ENCODE measurements at places on chromosomes 4 and X.

- DNase-seq = no peak
These were observed 125.2 kb downstream of the COL25A1 start for GRCh38 chr4:109177096-109177810.

DNA sequence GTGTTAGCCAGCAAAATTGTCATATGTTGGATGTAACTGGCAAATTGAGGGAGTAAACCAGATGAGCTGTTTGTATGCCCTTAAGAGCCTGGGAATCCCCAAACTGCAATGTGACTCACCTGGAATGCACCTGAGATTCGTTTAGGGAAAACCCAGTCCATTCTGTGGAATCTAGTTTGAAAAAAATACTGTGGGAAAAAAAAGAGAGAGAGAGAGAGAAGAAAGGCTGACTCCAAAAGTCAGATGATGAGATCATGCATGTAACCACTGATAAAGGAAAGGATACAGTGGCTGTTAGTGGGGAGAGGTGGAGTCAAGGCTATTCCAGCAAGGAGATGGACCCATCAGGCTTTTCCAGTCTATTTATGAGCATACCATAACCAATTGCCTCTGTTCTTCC is 48.5 kb downstream of the SLC9A7 start:
- DNase-seq = no peak

DNA sequence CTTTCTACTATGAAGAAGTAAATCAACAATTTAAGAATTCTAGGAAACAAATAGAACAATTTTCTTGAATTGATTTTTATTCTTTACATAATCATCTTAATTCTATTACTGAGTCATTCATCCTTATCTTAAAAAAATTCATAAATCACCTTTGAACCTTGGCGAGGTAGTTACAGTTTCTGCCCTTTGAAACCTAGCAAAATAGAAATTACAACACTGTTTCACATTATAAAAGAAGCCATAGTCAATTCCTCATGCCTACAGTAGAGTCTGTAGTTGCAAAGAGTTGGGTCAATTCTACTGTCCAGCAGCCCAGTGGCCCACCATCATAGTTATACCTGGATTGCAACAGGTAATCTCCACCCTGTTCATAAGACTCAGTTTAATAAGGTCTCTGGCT is 7.3 kb downstream of the SMIM31 start:
- no peak for DNase-seq

- DNase-seq = no peak
These were observed 200.3 kb downstream of the PDGFC start for GRCh38 chr4:156771171-156771837.

- no peak for DNase-seq
These were observed 277.3 kb upstream of the TRPC5 start for GRCh38 chrX:112359906-112360305.

GRCh38 chr4:75561789-75562188 is 5.9 kb downstream of the ODAPH start:
- DNase-seq = no peak

GRCh38 chr4:81629366-81629765 is 157.7 kb upstream of the RASGEF1B start:
- no peak for DNase-seq

DNA sequence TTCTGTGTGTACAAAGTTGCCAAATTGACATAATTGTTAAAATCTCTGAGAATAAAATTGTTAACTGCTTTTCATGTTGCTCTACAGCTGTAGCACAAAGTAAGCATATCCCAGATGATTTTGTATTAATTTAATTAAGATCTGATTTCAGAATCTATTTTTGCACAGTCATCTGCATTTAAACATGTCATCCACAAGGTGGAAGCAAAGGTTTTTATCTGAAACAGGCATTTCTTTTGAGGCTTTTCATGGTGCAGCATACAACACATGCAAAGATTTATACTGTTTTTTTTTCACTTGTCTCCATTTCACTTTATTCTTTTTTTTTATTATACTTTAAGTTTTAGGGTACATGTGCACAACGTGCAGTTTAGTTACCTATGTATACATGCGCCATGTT is 51.2 kb downstream of the GC start:
- no peak for DNase-seq

DNA sequence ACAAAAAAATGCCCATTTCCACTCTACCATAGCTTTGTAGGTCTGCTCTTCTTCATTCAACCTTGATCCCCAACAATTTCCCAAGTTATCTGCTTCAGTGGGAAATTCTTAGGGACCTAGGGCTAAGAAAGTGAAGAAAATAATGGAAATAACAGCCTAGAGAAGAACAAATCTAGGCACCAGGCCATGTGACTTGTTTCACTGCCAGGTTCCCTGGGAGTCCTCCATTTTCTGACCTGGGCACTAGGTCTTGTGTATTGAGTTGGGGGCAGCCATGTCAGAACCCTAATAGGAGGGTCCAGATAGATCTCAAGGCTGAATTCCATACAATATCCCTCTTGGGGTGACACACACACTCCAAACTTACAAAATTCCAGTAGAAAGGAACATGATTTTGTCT is 194.6 kb upstream of the STK26 start:
- no peak for DNase-seq

GRCh38 chr4:16418814-16419213 is 192.5 kb upstream of the TAPT1 start:
- no peak for DNase-seq

- no peak for DNase-seq
These were observed 123.4 kb downstream of the NWD2 start for GRCh38 chr4:37367901-37368300.

DNA sequence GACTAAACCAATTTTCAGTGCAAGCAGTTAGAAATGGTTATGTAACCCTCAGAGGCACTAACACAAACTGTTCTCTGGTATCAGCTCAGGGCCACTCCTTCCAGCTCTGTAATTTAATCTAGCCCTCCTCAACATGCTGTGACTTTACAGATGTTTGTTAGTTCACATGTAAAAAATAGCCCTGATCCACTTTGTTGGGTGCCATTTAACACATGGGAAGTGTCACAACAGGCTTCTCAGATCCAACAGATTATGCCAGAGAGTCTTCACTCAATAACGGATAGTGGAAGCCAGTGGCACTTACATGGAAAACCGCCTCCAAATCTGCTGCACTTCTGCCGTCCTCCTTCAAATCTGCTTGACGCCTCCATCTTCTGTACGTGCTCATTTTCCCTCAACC is 51.6 kb downstream of the ATP8A1 start:
- no peak for DNase-seq

DNA sequence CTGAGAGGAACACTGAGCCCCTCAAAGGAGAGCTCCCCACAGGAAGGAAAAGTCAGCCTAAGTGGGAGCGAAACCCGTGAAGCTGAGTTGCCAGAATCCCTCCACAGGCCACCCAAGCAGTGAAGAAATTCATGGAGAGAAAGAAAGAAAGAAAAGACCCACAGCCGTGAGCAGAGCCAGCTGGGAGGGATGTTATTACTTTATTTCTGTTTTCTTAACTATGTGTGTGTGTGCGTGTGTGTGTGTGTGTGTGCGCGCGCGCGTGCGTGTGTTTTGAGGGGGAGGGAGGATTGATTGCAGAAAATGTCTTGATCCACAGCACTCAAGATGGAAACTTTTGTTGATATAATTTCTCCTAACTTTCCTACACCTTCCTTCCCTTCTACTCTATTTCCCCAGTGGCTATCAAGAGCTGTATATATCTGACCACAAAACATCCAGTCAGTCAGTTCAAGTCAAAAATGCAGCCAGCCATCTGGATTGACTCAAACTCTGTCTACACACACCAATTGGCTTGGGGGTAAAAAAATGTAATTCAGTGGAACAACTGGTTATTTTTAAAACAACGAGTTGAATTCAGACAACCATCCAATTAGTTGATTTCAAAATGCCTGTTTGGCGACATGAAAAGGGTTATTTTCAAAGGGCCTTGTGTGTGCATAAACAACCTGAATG is 13.8 kb upstream of the GPC3 start:
- no peak for DNase-seq

DNA sequence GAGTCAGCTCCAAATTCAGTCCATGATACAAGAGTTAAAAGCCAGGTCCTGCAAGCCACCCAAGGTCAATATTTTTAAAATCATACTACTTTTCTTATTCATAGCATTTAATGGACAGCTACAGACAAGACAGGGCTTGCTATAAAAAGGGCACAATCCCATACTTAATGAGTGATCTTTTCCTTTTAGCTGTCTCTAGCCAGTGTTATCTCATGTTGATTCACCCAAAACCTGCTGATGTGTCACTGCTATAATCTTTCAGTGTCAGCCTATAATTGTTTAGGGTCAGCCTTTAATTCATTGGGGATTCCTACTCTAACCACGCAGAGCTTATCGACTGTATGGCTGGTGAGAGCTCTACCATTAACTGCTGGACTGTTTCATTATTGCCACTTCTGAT is 51.2 kb upstream of the HCCS start:
- no peak for DNase-seq

GRCh38 chr4:123510221-123510620 is 113.6 kb downstream of the SPRY1 start:
- DNase-seq = no peak

DNA sequence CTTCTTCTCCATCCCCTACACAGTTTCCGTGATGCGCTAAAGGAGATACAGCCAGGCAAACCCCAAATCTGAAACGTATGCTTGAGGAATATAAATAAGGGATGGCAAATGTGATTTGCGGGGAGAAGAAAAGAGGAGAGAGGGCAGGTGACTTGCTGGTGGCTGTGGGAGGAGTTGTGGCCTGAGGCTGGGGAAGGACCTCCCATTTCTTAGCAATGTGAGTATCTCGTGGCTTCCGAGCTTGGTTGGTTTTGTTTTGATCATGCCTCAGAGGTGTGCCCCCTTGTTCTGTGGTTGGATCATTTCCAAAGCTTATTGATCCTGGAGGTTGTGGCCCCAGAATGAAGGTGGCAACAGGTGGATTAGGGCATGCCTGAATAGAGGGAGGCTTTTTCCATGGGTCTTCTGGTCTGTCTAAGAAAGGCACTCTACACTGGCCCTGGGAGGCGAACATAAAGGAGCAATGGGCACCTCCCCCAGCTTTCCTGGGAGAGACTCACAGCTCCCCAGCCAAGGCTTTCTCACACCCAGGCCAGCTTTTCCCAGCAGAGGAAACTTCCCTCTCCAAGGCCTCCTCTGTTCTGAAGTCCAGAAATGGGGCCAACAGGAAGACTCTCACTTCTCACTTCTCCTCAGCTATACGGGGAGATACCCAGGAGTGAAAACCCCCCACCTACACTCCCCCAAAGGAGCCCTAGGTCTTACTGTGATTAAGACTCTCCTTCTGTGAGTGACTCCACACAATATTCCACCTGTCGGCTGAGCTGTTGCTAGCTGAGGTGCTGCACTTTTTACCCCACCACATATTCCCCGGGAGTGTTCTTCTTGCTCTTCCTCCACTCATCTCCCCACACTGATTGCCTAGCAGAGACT is 40.0 kb downstream of the C4orf51 start:
- no peak for DNase-seq

DNA sequence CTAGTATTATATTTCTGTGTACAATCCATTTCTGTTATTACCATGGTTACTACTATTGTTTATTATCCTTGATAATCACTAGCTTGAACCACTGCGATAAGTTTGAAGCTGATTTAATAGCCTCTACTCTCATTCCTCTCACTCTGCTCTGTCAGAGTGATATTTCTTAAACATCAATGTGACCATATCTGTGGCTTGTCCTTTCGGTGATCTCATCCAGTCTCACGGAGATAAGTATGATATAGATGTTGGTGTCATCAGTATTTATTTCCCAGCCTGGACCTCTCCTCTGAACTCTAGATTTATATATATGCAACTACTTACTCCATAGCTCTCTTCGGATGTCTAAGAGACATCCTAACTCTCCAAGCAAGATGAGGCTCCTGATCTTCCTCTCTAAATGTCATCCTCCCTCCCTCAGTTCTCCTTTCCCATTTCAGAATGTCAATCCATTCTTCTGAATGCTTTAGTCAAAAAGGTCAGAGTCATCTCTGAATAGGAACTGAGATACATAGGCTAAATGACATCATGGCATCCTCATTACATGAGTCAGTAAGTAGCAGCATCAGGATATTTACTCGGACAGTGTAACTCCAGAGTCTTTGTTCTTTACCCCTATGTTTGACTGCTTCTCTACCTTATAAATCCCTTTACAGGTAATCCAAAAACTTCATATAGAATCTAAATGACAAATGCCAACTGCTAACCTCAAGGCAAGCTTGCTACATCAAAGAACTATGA is 129.5 kb downstream of the PACRGL start:
- no peak for DNase-seq

GRCh38 chr4:14807856-14808255 is 194.4 kb upstream of the CPEB2 start:
- DNase-seq = no peak

- no peak for DNase-seq
These were observed 23.6 kb downstream of the FAM199X start for GRCh38 chrX:104189837-104190236.

DNA sequence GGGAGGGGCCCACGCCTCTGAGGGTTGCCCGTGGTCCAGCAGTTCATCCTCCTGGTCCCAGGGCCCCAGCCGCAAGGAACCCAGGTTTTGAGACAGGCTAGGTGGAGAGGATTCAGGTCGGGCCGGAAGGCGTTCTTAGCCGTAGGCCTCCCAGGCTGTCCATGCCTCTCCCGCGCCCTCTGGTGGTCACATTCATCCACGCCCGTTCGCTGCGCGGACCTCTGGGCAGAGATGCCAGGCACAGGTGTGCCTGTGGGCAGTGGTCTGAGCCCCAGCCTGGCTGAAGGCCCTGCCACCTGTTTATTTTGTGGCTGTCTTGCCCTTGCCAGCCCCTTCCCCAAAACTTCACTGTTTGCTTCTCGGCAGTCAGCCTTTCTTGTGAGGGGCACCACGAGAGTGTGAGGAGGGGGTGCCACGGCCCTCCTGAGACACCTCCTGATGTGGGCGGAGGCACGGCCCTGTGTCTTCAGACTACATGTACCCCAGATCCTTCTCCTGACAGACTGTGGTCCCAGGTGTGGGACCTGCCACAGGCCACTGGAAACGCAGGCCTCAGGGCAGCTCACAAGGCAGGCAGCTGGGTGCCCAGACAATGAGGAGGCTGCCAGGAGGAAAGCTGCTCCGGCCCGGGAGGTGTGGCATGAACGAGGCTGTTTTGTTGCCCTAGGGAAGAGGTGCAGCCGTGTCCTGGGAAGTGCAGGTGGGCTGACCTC is 5.0 kb downstream of the UVSSA start:
- DNase-seq = peak; percentile 79

GRCh38 chrX:45196701-45197100 is 4.0 kb downstream of the DIPK2B start:
- DNase-seq = no peak

DNA sequence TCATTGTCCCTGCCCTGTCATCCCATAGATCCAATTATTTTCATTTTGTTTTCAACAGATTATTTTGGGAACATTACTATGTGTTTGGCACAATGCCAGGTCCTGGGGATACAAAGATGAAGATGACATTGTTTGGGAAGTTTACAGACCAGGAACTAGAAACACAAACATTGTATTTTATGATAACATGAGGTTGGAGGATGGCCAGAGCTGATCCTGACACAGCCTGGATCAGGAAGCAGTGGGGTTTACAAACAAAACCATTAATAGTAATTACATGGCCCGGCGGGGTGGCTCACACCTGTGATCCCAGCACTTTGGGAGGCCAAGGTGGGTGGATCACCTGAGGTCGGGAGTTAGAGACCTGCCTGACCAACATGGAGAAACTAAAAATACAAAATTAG is 29.9 kb downstream of the CLRN2 start:
- no peak for DNase-seq
